ENCODE measurements at places on chromosomes 2 and 18.

- DNase-seq, result no peak
Observed at GRCh38 chr18:62200121-62200914, 13.3 kb downstream of the RELCH start.

- DNase-seq, result no peak
Observed at GRCh38 chr18:69727912-69728572, 219.6 kb downstream of the CD226 start.

- DNase-seq, result no peak
Observed at GRCh38 chr18:74148543-74149070, 284 bp downstream of the TIMM21 start.

DNA sequence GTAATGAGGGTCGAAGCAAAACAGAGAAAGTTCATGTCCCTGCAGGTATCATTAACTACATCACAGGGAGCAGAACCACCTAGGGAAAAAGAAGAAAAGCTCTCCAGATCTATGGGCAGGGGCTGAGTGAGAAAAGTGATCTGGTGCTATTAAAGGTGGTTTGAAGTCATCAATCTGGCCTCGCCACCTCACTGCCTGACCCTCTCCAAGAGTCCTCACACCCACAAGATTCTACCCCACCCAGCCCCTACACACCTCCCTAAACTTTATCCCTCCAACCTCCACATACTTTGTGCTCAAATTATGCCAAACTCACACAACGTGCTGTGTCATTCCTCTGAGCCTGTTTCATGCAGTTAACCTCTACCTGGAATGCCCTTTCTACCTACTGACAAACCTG lies 2.2 kb downstream of the GALNT14 start:
- DNase-seq, result no peak

GRCh38 chr2:119487434-119488244 lies 36.6 kb downstream of the SCTR start:
- DNase-seq, result no peak

DNA sequence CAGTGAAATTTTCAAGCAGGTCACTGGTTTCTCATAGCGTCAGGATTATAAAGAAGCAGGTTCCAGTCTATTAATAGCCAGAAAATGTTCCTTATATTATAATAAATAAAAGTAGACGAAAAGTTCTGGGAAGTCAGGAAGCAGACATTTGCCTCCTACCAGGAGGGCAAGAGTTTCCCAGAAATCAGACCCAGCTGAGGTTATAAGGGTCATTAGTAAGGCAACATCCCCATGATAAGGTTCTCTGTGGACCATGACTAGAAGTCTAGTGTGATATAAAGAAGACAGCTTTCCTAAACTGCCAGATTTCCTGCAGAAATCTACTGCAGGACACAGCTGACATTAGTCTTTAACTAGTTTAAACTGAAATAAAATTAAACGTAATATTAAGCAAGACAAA lies 210.1 kb upstream of the STK17B start:
- DNase-seq, result no peak

DNA sequence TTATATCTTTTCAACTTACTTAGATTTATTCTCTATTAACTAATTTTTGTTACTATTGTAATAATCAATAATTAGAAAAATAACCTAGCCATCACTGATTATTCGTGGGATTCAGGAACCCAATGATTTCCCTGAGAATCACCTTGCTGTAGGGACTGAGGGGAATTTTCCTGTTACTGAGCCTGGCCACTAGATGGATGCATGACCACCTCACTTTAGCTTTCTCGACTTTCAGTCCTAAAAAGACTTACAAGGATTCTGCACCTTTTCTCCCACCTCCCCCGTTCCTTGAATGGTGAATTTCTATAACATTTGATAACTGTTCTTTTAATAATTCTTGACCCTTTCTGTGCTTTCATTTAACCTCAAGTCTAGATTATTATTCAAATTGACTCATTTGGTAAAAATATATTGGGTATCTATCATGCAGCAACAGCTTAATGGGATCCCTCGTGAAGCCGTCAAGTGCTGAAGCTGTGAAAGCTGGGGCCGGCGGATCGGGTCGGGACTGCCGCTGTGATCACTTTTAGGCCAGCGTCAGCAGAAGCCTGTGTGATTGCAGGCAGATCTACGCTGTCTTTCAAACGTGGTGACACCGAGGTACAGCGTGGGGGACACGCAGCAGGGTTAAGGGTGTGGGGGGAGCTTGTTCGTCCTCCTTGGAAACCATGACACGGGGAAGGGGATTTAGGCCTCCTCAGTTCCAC lies 38.8 kb upstream of the TMEM18 start:
- no peak for DNase-seq
